NCI-H1092 (cell line): ENCODE measurements at places on chromosomes 12 and 14.

GRCh38 chr12:95663525-95663924 lies 112.2 kb upstream of the USP44 start:
- DNase-seq = no peak

GRCh38 chr12:80269803-80270552 lies 170.6 kb downstream of the OTOGL start:
- no peak for DNase-seq

DNA sequence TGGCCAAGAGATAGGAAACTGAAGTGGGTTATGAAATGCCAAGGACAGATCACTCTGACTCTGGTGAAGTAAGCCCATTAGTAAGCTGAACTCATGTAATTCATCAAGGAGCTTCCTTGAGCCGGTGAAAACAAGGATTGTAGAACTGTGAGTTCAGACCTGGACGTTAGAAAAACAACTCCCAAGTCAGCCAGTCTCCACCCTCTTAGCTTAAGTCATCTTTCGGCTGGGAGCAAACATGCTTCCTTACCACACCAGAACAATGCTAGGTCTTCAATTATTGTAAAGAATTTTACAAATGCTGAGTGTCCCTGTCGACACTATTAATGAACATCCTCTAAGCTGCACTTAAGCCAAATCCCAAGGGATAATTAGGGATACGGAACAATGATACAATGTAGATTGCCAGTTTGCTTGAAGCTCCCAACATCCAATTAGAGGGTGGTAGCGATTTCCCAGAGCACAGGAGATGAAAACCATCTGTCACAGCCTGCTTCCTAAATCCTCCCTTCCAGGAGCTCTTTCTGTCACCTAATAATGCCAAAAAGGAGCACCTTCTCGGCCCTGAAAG lies 45.7 kb upstream of the VASH1 start:
- no peak for DNase-seq

DNA sequence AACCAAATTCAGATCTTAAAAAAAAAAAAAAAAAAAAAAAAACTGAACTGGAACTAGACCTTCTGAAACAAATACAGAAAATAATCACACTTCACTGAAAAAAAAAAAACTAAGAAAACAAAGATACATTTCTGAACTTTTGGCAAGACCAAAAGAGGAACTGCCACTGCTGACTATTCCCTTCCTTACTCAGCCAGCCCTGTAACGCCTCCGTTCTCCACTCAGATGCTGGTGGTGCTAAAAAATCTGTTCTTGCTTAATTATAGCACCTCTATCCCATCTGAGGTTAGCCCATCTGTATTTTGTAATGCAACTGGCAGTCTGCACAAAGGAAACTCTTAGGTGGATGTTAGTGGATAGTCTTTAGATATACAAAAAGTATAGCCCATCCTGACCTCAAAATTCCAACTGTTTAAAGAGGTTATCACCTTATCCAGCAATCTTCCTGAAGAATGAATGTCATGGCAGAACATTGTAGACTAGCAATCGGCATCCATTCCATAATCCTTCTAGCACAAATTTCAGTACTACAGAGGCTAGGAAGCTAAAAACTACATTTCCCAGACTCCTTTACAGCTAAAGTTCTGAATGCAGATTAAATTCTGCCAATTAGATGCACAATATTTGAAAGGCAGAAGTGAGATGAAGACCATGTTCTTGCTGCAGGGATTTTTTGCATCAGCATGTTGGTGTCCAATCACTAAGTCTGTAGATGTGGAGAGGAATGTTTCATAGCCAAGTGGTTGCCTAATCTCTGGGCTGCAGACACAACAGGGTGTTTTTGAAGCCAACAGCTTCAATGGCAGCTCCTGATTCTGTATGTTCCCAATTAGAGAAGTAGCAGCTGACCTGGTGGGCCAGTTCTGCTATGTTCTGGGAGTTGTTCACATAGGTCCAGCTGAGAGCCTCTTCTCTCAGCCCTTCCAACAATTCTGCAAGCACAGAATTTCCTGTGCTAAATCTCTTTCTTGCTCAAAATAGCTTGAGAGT lies 5.7 kb downstream of the MAP3K9 start:
- no peak for DNase-seq

DNA sequence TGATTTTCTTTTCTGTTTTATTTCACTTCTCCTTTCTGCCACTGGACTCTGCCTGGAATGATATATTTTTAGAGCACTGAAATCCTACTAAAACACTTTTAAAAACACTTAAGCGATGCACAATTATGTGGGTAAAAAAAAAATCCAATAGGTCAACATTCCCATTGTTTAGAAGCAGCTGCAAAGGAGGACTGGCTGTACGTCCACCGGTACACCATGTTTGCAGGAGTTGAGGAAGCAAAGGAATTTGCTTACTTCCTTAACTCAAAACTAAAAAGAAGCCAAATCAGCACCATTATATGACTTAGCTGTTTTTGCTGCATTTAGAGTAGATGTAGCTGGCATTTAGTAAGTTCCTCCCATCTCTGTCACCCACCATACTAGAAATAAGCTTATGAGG lies 186.8 kb upstream of the TMTC1 start:
- DNase-seq = no peak

DNA sequence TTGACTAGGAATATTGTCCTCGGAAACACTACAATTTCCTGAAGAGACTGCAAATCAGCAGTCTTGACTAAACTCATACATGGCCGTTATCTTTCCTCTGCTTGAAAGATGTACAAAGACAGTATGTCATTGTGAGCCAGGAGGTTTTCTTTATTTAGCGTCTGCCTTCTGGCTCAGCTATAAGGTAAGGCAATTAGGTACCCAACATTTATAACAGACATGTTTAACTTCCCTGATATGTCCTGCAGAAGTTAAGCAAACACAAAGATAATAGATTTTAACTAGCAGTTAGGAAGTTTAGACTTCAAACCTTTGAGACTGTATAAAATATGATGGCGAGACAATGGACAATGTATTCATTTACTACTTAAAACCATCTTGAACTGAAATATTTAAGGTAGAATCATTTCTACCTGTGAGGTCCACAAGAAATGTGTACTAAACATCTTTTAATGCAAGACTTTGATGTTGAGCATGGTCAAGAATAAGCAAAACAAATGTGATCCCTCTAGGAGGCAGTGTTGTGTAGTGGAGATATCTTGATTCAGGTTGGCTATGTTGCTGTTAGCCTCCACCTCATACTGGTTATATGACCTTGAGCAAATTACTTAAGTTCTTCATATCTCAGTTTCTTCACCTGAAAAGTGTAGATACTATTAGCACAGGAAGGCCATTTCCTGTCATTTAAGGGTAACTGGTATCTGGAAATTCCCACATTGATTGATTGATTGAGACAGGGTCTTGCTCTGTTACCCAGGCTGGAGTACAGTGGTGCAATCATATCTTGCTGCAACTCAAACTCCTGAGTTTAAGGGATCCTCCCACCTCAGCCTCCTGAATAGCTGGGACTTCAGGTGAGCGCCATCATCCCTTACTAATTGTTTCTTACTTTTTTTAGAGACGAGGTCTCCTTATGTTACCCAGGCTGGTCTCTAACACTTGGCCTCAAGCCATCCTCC lies 96.3 kb upstream of the EEA1 start:
- peak; percentile 14 for DNase-seq

DNA sequence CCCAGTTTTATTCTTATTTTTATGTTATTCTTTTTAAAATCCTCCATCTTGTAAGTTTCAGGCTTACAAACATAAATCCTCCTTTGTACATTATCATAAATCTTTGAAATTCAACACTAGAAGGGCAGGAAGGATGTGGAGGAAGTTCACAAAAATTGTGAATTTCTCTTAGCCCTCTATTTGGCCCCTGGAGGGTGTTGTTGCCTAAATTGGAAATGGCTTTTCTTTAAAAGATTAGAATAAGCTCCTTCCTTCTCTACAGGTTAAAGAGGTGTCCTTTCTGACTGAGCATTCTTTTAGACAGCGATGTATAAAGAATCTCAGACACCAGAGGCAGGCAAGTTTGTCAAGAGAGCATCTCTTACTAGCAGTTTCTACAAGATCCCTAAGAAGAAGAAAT lies 391.7 kb upstream of the OR4E1 start:
- DNase-seq = no peak

DNA sequence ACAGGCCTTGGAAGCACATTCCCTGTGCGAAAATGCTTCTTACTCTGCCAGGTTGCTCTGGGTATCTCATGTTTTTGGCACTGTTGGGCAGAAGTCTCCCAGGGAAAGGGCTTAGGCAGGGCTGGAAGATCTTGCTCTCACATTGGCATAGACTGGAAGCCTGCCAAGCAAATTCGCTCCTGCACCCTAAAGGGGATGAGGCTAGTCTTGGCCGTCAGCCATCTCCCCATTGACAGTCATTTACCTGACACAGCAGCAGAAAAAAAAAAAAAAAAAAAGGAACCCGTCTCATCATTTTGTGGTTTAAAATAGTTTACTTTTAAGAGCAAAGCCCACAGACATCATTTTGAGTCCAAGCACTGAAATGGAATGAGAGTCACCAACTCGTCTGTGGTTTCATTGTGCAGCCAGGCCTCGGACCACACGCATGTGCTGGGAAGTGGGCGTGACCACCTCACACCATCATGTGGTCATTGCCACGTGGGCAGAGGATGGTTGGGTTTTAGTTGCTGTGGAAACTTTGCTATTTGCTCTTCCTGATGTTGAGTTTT lies 84.8 kb downstream of the NRXN3 start:
- peak; percentile 86 for DNase-seq

- DNase-seq = no peak
Measured at GRCh38 chr12:42440608-42441007, 114.6 kb downstream of the PPHLN1 start.

GRCh38 chr14:55239320-55239719 lies 31.9 kb upstream of the FBXO34 start:
- no peak for DNase-seq

DNA sequence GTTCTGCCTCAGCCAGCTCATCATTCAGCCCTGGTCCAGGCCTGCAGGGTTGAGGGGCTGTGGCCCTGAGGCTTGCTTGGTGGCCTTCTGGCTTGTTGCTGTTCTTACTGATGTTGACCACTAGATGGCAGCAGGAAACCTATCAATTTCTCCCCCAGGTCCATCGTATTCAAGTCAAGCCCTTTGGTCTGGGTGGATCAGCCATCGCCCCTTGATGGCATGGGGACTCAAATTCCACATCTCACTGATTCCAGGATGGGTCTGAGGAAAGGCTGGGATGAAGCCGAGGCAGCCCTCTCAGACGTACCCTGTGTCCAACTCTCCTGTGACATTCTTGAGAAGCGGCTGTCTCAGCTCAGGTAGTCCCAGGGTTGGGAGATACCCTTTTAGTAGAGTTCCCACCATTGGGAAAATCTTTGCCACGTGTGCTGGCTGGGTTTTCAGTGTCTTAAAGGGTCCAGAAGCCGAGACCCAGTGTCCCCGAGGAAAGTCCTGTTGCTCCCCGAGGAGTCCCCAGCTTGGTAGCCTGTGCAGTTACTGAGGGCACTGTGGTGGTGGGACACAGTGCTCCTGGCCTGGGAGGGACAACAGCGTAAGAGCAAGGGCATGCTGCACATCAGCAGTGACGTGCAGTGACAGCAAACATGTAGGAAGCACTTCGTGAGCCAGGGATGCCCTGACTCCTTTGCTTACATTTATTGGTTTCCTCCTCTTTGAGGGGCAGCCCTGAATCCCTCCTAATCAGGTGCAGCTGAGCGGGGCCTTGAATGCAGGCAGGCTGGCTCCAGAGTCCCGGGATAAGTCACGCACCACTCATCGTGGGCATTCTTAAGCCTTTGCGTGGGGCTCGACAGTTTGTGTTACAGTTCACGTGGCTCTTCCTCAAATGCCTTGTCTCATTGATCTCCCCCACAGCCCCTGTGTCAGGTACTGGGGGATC lies 58.6 kb downstream of the TSPAN9 start:
- DNase-seq = peak; percentile 47

DNA sequence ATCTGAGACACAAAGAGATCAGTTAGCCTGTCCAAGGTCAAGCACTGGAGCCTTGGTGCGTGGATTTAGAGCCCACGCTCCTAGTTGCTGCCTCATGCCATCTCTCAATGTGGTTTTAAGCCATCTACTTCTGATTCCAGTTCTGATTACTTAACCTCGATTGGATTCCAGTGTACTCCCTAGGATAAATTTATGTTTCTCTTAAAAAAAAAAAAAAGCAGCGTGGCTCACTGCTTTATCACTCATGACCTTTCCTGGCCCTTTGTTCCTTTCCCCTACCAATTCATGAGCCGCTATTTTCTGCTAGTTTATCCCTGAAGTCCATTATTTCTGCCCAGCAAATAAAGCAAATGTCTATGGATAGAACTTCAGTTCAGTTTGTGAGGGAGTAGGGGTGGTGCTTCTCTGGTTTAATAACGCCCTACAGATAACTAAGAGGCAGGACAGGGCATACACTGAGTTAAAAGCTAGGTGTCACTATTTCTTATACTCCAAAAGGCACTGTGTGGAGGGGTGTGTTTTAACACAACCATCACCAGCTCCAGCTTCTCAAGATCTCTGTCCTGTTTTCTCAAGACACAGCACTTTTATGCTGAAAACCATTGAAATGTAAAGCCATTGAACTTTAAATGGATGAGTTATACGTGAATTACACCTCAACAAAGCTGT lies 9.8 kb upstream of the PARP11 start:
- DNase-seq = no peak

- no peak for DNase-seq
Measured at GRCh38 chr14:87055007-87055406, 938.0 kb downstream of the GALC start.

- no peak for DNase-seq
Measured at GRCh38 chr12:67792185-67792584, 143.6 kb downstream of the DYRK2 start.

GRCh38 chr12:6772726-6773589 lies 638 bp downstream of the LAG3 start:
- DNase-seq = no peak

GRCh38 chr12:109448272-109448671 lies 28.8 kb downstream of the KCTD10 start:
- DNase-seq = no peak

DNA sequence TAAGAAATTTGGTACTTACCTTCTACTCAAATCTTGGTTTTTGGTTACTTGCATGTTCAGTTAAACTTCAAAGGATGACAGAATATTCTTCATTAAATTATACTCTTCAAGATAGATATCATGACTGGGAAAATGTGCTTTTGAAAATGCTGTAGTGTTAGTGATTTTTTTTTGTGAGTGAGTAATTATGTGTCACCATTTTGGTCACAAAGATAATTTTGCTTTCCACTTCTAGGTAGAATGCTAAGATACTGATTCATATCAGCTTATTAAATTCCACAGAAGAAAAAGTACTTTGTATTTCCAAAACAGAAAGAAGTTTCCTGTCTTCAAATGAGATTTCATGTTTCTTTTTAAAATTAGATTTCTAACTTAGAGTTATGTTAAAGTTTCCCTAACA lies 61.2 kb downstream of the ATXN7L3B start:
- no peak for DNase-seq
